ENCODE measurements at places on chromosomes 3 and 15. TPM values are rescaled to one million over a fixed set of nuclear protein-coding genes. Genes with fewer than 3 reads are reported as not detected.

DNA sequence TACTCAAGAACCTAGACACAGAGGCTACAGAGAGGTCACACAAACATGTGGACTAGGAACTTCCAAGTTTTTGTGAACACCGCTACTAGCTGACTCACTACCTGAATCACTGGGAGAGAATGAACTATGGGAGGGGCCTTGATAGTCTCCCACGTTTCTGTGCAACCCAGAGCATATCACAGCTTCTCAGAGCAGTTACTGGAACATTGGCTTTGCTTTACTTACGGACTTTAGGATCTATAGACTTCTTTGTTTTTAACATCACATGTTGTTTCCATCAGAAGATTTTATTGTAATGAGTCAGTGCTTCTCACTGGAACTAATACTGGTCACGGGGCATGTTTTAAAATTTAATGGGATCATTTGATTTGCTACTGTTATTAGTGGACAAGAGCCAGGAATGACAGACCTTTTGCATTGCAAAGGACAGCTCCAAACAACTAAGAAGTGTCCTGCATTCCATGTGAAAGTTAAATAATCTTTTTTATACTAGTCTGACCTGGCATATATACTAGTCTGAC is 35.6 kb downstream of the RTP4 start:
- DNase-seq: peak; percentile 96

DNA sequence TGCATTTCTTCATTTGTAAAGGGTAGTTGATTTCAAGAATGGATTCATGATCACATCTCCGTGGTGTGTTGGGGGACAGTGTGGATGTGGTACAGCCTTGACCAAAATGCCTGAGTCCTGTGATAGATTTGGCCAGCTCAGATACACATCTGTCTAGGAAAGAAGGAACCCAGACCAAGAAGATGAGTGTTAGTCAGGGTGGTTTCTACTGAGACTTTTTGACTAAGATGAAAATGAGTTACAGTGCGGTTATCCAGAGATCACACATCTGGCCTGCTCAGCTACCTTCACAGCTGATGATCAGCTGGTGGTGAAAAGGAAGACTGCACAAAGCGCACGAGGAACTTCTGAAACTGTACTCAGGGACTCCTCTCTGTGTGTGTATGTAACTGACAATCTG is 68.0 kb downstream of the FNDC3B start:
- DNase-seq: no peak

DNA sequence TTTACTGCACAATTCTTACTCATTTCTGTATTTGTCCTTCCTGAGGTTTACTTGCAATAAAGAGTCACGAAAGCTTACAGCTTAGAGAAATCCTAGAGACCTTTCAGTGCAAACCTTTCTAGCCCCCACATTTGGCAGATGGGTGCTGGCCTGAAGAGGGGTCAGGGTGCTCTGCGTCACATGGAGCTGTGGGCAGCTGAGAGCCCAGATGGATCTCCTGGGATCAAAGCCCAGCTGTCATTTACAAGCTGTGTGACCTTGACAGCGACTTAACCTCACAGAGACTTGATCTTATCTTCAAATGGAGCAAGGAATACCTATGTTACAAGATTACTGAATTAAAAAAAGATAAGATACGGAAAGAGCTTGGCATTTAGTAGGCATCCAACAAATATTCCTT is 24.0 kb upstream of the RAF1 start:
- no peak for DNase-seq

DNA sequence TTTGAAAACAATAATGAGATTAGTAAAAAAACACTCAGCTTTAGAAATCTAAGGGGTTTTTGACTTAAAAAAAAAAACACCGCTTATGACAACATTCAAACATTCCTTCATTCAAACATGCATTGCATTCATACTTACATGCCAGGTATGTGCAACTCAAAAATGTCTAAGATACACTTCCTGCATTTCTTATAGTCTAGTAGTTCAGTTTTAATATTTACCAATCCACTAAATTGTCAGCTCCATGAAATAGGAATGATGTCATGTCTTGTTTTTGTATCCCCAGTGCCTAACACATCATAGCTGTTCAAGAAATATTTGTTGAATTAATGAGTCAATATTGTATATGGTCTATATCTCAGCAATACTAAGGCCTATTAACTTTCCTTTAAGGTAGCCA is 51.7 kb downstream of the EIF4E3 start:
- DNase-seq: no peak

DNA sequence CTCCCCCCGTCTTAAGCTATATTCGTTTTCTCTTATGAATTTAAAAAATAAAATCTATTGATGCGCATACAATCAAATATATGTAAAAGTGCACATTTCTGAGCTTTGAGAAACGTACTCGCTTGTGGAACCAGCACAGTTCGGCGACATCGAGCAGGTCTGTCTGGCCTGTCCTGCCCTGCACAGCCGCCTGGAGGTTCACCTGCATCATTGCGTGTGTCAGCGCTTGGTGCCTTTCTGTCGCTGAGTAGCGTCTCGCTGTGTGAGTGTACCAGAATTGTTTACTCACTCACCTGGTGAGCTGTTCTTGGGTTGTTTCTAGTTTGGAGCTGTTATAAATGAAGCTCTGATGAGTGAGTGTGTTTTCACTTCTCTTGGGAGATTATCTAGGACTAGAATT is 104.0 kb downstream of the VGLL4 start:
- DNase-seq: no peak

DNA sequence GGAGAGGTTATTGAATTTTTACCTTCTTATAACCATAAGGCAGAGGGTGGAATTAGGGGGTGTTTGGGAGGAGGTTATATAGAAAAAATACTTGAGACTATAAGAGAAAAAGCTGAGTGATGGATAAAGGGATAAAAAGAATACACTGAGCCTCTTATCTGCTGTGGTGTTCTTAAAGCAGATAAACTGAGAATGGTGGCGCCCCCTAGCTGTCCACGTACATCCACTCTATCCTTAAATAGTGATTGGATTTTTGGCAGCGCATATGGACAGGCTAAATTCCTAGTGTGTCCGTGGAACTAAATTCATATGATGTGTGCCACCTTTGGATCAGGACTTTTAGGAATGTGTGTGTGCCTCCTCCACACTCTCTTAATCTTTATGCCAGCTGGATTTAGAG is 121.1 kb downstream of the OXSM start:
- DNase-seq: peak; percentile 63

Gene CDCP1
- total RNA-seq: not detected

Gene AMOTL2
- 12.1 TPM for total RNA-seq

Gene FOXB1
- total RNA-seq: not detected

Gene NME9
- total RNA-seq: not detected

GRCh38 chr15:66167854-66168253 is 85.7 kb downstream of the MEGF11 start:
- no peak for DNase-seq

- DNase-seq: peak; percentile 87
These were observed 698 bp downstream of the IL1RAP start for GRCh38 chr3:190514413-190515153.

DNA sequence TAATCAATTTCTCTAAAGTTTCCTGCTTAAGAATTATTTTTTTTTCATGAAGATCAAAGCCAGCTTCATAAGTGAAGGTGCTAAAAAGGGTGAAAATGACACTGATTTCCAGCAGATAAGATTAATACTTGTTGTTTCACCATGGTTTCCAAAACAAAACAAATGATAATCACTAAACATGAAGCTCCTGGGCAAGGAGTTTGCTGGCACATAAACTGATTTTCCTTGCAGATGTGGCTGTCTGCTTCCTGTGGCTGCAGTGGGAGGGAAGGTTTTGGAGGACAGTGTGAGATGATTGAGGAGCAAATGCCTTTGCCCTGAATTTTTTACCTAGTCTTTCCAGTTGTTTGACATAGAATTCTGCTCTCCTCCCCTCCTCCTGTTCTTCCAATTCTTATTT is 228.8 kb downstream of the DIPK2A start:
- no peak for DNase-seq

DNA sequence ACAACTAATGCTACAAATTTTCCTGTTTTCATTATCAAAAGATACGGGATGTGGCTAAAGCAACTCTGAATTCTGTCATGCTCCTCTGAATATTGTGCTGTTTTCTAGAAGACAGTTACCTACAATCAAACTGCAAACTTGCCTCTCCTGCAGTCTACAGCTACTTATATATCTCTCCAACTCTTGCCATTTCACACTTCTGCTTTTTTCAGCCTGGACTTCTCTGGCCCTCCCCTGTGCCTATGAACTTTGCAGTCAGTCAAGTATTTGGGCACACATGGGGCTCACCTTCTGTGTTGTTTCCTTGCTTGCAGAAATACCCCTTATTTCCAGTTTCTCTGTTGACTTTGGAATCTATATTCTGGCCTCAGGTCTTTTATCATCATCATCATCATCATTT is 575.6 kb downstream of the GRM7 start:
- no peak for DNase-seq

DNA sequence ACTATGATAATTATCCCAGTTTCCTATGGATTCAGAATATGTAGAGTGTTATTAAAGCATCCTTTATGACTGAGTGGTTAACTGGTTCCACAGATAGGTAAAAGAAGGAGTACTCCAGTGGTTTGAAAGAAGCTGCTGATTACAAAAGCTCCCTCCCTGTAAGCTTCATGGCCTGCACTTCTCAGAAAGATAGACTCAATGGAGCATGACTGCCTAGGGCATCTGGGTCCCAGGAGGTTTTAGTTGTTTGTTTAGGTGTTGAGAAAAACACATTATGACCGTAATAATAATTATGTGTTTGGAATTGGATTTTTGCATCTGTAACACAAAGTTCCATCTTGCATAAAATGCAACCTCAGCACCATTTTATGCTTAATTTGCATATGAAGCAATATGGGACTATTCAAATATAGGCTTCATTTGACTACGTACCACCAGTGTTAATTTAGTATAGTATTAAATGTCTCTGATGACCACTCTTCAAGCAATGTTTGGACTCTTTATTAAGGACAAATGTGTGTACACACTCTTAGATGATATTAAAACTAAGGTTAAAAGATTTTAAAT is 121.1 kb downstream of the ROBO2 start:
- no peak for DNase-seq

DNA sequence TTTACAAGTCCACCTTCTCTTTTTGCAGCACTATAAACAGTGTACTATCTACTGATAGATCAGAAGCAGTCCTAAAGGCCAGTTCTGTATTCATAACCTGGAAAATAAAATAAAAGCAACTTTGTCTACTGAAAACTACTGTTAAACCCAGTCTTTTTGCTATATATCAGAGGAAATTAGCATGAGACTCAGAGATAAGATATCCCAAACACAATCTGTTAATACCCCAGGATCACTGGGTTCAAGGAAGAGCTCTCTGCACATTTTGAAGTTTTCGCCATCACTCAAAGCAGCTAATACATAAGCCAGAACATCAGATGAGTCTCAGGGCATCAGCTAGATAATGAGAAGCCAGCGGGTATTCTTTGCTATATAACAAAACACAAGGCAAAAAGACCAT is 21.8 kb downstream of the OSBPL10 start:
- no peak for DNase-seq

Gene CRYBG3
- total RNA-seq: 14.2 TPM

DNA sequence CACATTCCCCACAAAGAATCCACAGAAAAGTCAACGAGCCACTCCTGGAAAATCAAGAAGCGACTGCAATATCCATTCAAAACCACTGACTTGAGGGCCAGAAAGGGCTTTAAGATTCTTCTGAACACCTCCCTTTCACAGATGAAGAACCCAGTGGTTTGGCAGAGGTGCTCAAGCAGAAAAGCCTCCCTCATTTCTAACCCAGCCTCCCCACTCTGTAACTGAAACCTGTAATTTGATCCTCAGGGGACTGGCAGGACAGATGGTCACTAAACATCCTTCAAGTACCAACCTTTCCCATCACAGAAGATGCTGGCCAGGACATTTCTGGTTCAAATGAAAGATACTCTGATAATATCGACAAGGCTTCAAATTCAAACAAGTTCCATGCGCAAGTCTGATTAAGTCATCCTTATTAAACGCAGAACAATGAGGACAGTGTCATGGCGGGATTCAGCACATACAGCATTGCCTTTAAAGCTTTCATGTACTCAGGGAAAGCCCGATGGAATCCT is 5.5 kb downstream of the SEMA5B start:
- no peak for DNase-seq

GRCh38 chr15:96585484-96586386 is 255.2 kb downstream of the NR2F2 start:
- DNase-seq: peak; percentile 22

- DNase-seq: no peak
These were observed 24.2 kb downstream of the TMEM44 start for GRCh38 chr3:194608981-194609380.

Gene NOP10
- total RNA-seq: 392 TPM

- no peak for DNase-seq
These were observed 52.1 kb upstream of the TLE3 start for GRCh38 chr15:70149667-70150404.

DNA sequence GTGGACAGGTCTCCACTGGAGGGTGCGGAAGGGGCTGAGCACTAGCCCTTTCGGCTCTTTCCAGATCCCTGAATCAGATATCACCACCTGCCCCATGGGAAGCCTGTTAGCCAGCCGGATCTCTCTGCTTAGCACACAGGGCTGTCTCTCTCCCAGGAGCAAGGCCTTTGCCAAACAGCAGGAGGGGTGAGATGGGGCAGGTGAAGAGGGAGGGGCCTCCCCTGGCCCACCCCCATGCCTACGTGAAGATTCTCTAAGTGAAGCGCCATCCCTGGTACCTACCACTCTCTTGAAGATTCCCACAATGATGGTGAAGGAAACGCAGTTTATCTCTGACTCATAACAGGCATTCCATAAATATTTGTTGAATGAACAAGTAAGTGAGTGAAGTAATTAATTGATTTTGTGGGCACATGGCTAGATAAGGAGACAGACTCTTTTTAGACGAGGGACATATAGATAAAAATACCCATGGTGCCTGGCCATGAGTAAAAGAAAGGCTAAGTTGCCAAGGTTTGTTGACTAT is 19.6 kb upstream of the HCN4 start:
- DNase-seq: peak; percentile 28

GRCh38 chr3:12345584-12346494 is 57.0 kb downstream of the PPARG start:
- DNase-seq: no peak
